Smooth muscle cell of the pulmonary artery (primary cell): ENCODE measurements at places on chromosomes 5 and 9. TPM values are rescaled to one million over a fixed set of nuclear protein-coding genes. Genes with fewer than 3 reads are reported as not detected.

Gene SLU7
- 30.4 and 44.3 TPM in 2 replicates for total RNA-seq

Gene GBGT1
- 3.8 and 5.7 TPM in 2 replicates for total RNA-seq

Gene TRMT10B
- 3.2 and 4.4 TPM in 2 replicates for total RNA-seq

Gene S1PR3
- 9.9 and 25.4 TPM in 2 replicates for total RNA-seq

Gene PLPP7
- 17.2 and 18.9 TPM in 2 replicates for total RNA-seq

Gene SLCO6A1
- not detected in 2 replicates for total RNA-seq

Gene ISOC1
- total RNA-seq: 11.6 and 12.2 TPM in 2 replicates
